Muscle of leg (tissue), 16 donors: ENCODE measurements at places on chromosomes 2 and 18. TPM values are rescaled to one million over a fixed set of nuclear protein-coding genes. Genes with fewer than 3 reads are reported as not detected.

- DNase-seq = peak; percentile 53
These were observed 47.2 kb downstream of the VIL1 start for GRCh38 chr2:218465987-218466633.

Gene NYAP2
- total RNA-seq = 0.40 TPM

DNA sequence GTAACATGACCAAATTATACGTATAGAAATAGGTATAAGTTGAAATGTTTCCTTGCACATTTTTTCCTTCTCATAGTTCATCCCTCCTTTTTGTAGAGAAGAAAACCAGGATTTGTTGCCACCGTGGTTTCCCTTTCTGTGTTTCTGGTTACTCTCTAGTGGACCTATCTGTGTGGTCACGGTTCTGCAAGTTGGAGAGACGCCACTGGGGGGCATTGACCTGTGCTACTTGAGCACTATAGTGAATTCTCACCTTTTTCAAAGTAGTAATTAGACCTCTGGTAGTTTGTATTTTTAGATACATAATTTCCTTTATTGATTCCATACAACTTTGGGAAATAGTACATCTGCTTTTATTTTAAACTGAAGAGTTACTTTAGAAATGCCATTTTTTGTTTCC, 444.8 kb downstream of the PTPRM start:
- DNase-seq = no peak

- DNase-seq = no peak
These were observed 277.9 kb upstream of the SIX3 start for GRCh38 chr2:44663471-44664073.

DNA sequence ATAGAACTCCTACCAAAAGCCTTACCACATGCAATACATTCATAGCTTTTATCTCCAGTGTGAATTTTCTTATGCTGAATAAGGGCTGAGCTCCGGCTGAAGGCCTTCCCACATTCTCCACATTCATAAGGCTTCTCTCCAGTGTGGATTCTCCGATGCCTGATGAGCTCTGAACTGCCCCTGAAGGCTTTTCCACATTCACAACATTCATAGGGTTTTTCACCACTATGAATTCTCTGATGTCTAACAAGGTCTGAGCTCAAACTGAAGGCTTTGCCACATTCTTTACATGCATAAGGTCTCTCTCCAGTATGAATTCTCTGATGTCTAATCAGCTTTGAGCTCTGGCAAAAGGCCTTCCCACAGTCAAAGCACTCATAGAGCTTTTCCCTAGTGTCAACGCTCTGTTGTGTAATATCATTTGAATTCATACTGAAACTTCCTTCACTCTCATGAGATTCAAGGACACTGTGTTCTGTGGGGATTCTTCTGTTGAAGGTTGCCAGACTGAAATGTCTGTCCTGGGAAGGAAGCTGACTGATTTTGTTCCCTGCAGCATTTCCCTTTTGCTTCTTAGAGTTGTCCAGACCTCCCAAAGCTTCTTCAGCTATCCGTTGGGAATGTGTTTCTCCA, 12.9 kb downstream of the ZNF397 start:
- no peak for DNase-seq

Gene CAPN14
- 0.09 TPM for total RNA-seq

DNA sequence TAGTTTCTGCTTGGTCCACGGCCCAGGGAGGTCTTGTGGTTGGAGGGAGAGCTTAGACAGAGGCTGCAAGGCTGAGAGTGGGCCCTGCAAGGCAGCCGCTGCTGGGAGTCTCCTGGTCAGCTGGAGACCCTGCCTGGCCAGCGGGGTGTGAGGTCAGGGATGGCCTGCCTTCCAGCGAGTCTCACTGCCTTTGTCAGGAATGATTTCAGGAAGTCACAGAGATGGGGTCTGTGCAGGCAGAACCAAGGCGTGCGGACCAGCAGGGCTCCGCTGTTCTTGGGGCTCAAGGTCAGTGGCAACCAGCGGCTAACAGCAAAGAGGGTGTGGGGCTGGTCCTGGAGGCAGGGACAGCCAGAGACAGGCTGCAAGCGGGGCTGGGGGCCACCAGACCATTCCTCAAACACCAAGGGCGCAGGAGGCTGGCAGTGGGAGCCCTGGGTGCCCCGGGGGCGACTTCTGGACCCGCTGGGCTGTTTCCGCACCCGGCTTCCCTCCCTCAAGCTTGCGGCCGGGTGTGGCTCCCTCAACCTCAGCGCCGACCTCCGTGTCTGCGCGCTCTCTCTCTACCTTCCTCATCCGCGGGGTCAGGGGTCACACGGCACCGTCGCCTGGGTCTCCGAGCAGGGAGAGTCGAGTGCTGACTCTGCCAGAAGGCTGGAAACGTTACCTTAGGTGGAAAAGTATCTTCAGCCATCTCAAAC, 124.5 kb upstream of the CTDP1 start:
- DNase-seq = no peak

Gene SULT1C4
- 13.3 TPM for total RNA-seq

DNA sequence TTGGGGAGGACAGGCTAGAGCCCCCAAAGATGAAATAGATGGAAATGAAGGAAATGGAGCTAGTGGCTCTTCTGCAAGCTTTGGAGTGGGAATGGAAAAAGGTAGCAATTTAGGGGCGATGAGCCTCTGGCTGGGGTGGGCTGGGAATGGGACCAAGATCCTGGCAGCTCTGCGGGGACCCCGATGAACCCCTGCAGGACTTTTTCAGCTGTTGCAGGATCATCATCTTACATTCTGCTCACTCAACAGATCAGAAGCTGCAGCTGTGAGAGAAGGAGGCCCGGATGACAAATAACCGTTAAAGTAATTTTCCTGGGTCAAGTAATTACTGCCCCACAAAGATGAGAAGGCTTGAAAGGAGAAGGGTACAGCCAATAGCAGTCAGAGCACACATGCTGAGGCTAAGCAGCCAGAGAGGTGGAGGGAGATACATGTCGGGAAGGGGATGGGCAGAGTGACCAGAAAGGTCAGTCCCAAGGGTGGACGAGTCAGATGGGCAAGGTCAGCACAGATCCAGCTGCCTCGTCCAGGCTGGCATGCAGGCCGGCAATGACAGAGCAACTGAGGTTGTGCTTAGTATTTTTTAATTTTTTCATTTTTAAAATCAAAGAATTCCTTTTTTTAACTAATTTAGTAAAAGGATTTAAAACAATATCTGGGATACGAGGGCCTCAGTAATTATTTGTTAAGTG, 245.0 kb upstream of the RAB6C start:
- no peak for DNase-seq
